ENCODE measurements at places on chromosomes 2 and 18. TPM values are rescaled to one million over a fixed set of nuclear protein-coding genes. Genes with fewer than 3 reads are reported as not detected.
A peak's percentile ranks its signal among the peaks of the same experiment; 100 is the strongest.

GRCh38 chr2:6806604-6807003, 59.1 kb downstream of the CMPK2 start:
- H3K27ac ChIP-seq = no peak overlapping the region
- no peak overlapping the region for H3K4me3 ChIP-seq
- DNase-seq = no peak
- no peaks in the 10 kb centered on the region for H3K36me3 ChIP-seq

CABYR gene
- 1.6 TPM for total RNA-seq

GRCh38 chr2:153043385-153043784, 325.0 kb downstream of the ARL6IP6 start:
- H3K4me3 ChIP-seq = no peak overlapping the region
- H3K27me3 ChIP-seq = no peaks in the 10 kb centered on the region
- no peak overlapping the region for H3K27ac ChIP-seq
- H3K4me1 ChIP-seq = no peaks in the 10 kb centered on the region
- no peaks in the 10 kb centered on the region for H3K36me3 ChIP-seq

GRCh38 chr2:191478799-191479679, 198.9 kb upstream of the NABP1 start:
- no peaks in the 10 kb centered on the region for H3K27me3 ChIP-seq
- no peak overlapping the region for H3K27ac ChIP-seq
- H3K36me3 ChIP-seq = no peaks in the 10 kb centered on the region
- peaks cover 6% of the 10 kb centered on the region for H3K4me1 ChIP-seq
- H3K4me3 ChIP-seq = no peak overlapping the region
- DNase-seq = peak; percentile 50

DNA sequence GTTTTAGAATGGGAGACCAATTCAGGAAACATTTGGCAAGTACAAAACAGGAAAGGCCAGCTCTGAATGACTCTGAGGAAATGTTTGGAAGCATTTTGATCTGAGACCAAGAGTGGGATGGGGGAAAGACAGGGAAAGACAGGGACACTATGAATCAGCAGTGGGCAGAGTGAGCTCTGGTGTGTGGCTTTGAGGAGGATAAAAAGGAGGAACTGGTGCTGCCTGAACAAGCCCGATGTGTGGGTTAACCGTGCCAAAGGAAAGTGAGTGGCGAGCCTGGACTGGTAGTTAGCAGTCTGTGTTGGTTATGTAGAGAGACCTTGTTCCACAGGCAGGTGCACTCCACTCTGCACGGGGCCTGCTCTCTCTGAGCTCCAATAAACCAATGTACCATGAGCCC, 5.3 kb downstream of the MFSD6 start:
- no peaks in the 10 kb centered on the region for H3K36me3 ChIP-seq
- peaks cover 16% of the 10 kb centered on the region for H3K4me1 ChIP-seq
- no peak for DNase-seq
- no peaks in the 10 kb centered on the region for H3K27me3 ChIP-seq
- H3K27ac ChIP-seq = no peak overlapping the region

- H3K27ac ChIP-seq = peak overlapping the region; percentile 86
- H3K4me3 ChIP-seq = no peak overlapping the region
- H3K4me1 ChIP-seq = peaks cover 8% of the 10 kb centered on the region
- no peak for DNase-seq
- no peaks in the 10 kb centered on the region for H3K36me3 ChIP-seq
These were observed 11.2 kb downstream of the RND3 start for GRCh38 chr2:150476286-150476685.

SCN7A gene
- 6.7 TPM for total RNA-seq

- no peak overlapping the region for H3K4me3 ChIP-seq
- no peaks in the 10 kb centered on the region for H3K27me3 ChIP-seq
- no peaks in the 10 kb centered on the region for H3K36me3 ChIP-seq
- H3K27ac ChIP-seq = no peak overlapping the region
- H3K4me1 ChIP-seq = no peaks in the 10 kb centered on the region
These were observed 1211.7 kb upstream of the ACVR2A start for GRCh38 chr2:146633159-146633558.

GRCh38 chr2:169073963-169074751, 4.8 kb downstream of the DHRS9 start:
- H3K36me3 ChIP-seq = no peaks in the 10 kb centered on the region
- no peaks in the 10 kb centered on the region for H3K27me3 ChIP-seq
- no peaks in the 10 kb centered on the region for H3K4me1 ChIP-seq

GRCh38 chr2:69594341-69594740, 49.2 kb downstream of the AAK1 start:
- H3K4me3 ChIP-seq = no peak overlapping the region
- H3K4me1 ChIP-seq = no peaks in the 10 kb centered on the region
- H3K27me3 ChIP-seq = no peaks in the 10 kb centered on the region
- no peak for DNase-seq
- no peak overlapping the region for H3K27ac ChIP-seq
- no peaks in the 10 kb centered on the region for H3K36me3 ChIP-seq

- no peak overlapping the region for H3K27ac ChIP-seq
- no peaks in the 10 kb centered on the region for H3K36me3 ChIP-seq
- DNase-seq = no peak
- no peaks in the 10 kb centered on the region for H3K4me1 ChIP-seq
These were observed 1646.8 kb upstream of the TMEFF2 start for GRCh38 chr2:193841384-193842150.

MGAT4A gene
- total RNA-seq = 103 TPM

- no peaks in the 10 kb centered on the region for H3K4me1 ChIP-seq
- DNase-seq = no peak
- H3K4me3 ChIP-seq = no peak overlapping the region
- no peak overlapping the region for H3K27ac ChIP-seq
These were observed 9.4 kb downstream of the CAPG start for GRCh38 chr2:85400541-85401463.

- no peaks in the 10 kb centered on the region for H3K4me1 ChIP-seq
- no peak overlapping the region for H3K27ac ChIP-seq
- DNase-seq = no peak
- H3K4me3 ChIP-seq = no peak overlapping the region
- H3K27me3 ChIP-seq = no peaks in the 10 kb centered on the region
- H3K36me3 ChIP-seq = no peaks in the 10 kb centered on the region
These were observed 206.4 kb downstream of the NBAS start for GRCh38 chr2:15354596-15355366.

RGPD4 gene
- not detected for total RNA-seq

DNA sequence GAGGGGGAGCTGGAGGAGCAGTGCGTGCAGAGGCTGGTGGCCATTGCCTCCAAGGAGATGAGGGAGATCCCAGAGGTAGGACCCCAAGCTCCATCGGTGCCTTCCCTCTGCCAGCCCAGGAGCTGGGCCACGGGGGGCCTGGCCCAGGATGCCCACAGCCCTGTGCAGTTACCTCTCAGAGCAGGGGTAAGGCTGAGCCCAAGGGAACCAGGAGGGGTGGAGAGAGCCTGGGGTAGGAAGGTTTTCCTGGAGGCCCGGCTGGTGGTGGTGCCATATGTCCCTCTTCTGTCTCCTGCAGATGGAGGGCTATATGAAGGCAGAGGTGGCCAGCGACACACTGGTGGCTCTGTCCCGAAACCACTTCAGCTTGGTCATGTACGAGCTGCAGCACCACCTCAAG, 11.4 kb downstream of the MROH2A start:
- H3K27me3 ChIP-seq = no peaks in the 10 kb centered on the region
- no peaks in the 10 kb centered on the region for H3K36me3 ChIP-seq
- H3K4me3 ChIP-seq = no peak overlapping the region
- no peaks in the 10 kb centered on the region for H3K4me1 ChIP-seq

DHRS9 gene
- 144 TPM for total RNA-seq

- H3K4me1 ChIP-seq = no peaks in the 10 kb centered on the region
- no peak for DNase-seq
- H3K4me3 ChIP-seq = no peak overlapping the region
- H3K36me3 ChIP-seq = no peaks in the 10 kb centered on the region
- peaks cover 3% of the 10 kb centered on the region for H3K27me3 ChIP-seq
These were observed 7.0 kb downstream of the CROCC2 start for GRCh38 chr2:240912878-240913809.

PXDN gene
- total RNA-seq = 20.0 TPM

AQP12B gene
- total RNA-seq = 9.6 TPM

RAD51AP2 gene
- total RNA-seq = 0.11 TPM

GRCh38 chr2:223470602-223471001, 131.6 kb downstream of the SCG2 start:
- no peaks in the 10 kb centered on the region for H3K36me3 ChIP-seq
- no peak overlapping the region for H3K27ac ChIP-seq

DNA sequence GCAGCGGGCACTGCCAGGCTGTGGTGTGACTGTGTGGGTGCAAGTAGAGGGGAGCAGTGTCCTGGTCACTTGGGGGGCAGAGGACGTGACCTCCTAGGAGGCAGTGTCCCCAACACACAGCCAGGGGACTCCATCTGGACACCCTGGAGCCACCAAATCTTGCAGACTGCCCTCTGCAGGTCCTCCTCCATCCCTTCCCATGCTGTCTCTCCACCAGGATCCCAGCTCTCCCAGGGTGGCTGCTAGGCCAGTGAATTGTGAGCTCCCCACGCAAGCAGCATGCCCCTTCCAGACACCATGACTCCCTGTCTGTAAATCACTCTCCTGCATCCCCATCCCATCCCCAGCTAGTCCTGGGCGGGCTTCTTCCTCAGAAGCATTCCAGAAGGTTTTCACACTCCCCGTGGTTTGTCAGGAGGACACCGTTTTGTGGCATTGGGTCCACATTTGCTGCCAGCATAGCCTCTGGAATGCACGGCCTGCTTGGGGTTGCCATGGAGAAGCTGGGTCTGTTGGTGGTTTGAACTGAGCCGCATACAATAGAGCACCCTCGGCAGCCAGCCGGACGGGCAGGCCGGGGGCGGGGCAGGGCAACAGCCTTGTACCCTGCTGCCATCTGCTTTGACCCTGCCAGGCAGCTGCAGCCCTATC, 210.7 kb downstream of the KLHL29 start:
- no peak overlapping the region for H3K27ac ChIP-seq
- DNase-seq = no peak
- H3K36me3 ChIP-seq = no peaks in the 10 kb centered on the region
- no peaks in the 10 kb centered on the region for H3K4me1 ChIP-seq

TNS1 gene
- total RNA-seq = 20.6 TPM

DNA sequence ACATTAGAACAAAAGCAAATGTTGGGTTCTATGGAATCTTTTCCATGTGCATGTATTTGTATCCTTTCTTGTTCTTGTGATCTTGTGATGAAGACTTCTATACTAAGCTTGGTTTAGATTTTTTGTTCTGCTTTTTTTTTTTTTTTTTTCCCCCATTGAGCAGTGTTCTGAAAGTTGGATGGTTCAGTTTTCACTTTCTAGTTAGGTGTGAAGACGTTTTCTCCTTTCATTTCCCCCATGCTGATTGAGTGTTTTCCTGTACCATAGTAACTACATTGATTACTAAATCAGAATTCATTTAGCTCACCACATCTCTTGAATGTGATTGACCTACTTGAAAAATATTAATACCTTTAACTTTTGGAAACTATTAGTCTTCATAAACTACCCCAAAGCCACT, 34.1 kb downstream of the NOP58 start:
- H3K4me1 ChIP-seq = no peaks in the 10 kb centered on the region
- no peak overlapping the region for H3K4me3 ChIP-seq
- DNase-seq = no peak

- H3K27me3 ChIP-seq = no peaks in the 10 kb centered on the region
- H3K36me3 ChIP-seq = no peaks in the 10 kb centered on the region
- no peaks in the 10 kb centered on the region for H3K4me1 ChIP-seq
- no peak overlapping the region for H3K27ac ChIP-seq
These were observed 387.6 kb downstream of the ZEB2 start for GRCh38 chr2:144132357-144132756.

- H3K27ac ChIP-seq = peak overlapping the region; percentile 24
- no peaks in the 10 kb centered on the region for H3K4me1 ChIP-seq
- H3K4me3 ChIP-seq = no peak overlapping the region
- no peak for DNase-seq
- no peaks in the 10 kb centered on the region for H3K36me3 ChIP-seq
- no peaks in the 10 kb centered on the region for H3K27me3 ChIP-seq
These were observed 263.9 kb downstream of the LTBP1 start for GRCh38 chr2:33210626-33211025.

- no peak overlapping the region for H3K27ac ChIP-seq
- no peak overlapping the region for H3K4me3 ChIP-seq
- DNase-seq = no peak
- H3K36me3 ChIP-seq = no peaks in the 10 kb centered on the region
- no peaks in the 10 kb centered on the region for H3K4me1 ChIP-seq
These were observed 56.9 kb downstream of the SRBD1 start for GRCh38 chr2:45554073-45554741.

GRCh38 chr2:45728458-45728942, 77.0 kb downstream of the PRKCE start:
- H3K27me3 ChIP-seq = no peaks in the 10 kb centered on the region
- no peak for DNase-seq
- no peaks in the 10 kb centered on the region for H3K36me3 ChIP-seq
- no peak overlapping the region for H3K4me3 ChIP-seq
- no peak overlapping the region for H3K27ac ChIP-seq
- H3K4me1 ChIP-seq = peaks cover 12% of the 10 kb centered on the region

NMUR1 gene
- 0.30 TPM for total RNA-seq

DNA sequence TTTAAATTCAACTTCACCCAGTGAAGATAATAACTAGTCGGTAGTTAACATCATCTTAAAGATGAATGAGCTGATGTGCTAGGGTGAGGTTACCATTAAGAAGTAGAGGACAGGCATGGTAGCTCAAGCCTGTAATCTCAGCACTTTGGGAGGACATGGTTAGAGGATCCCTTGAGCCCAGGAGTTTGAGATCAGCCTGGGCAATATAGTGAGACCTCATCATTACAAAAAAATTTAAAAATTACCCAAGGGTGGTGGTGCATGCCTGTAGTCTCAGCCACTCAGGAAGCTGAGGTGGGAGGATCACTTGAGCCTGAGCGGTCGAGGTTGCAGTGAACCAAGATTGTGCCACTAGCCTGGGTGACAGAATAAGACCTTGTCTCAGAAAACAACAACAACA, 4.7 kb downstream of the GALNT5 start:
- no peak for DNase-seq
- no peak overlapping the region for H3K27ac ChIP-seq
- no peak overlapping the region for H3K4me3 ChIP-seq
- no peaks in the 10 kb centered on the region for H3K4me1 ChIP-seq

DNA sequence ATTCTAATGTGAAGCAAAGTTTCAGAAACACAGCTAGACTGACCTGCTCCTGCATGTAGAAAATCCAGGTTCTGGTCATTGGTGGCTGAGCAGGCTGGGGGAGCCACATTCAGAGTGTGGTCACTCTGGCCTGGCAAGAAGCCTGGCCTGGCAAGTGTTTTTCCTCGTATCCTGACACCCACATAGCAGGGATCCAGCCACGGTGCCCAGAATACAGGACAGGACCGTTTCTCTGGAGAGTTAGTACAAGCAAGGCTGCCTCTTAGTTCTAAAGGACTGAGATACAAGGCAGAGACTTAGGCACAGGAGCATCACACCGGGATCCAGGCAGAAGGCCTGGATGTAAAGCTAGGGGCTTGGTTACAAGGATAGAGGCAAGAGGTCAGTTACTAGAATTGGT, 4.8 kb upstream of the LAMA1 start:
- no peaks in the 10 kb centered on the region for H3K36me3 ChIP-seq
- DNase-seq = no peak
- no peak overlapping the region for H3K4me3 ChIP-seq
- H3K27ac ChIP-seq = no peak overlapping the region
